ENCODE measurements at places on chromosomes 2 and 18.

GRCh38 chr2:185108588-185108987, 510.3 kb downstream of the ZNF804A start:
- no peak for DNase-seq

DNA sequence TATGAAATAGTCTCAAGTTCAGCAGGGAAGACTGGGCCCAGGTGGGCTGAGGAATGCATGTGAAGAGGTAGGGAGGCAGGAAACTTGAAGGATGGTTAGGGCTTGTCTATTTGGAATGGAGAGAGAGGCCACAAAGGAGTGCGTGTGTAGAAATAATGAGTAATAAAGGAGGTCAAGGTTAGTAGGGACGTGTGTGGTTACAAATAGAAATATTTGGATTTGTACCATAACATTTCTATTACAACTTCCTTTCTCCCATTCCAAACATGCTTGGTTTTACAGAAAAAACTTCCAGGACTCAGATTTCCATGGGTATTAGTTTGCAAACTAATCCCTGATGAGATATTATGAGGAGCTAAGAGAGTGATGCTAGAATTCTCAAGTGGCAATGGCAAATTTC, 280.6 kb downstream of the NCKAP5 start:
- DNase-seq = no peak

DNA sequence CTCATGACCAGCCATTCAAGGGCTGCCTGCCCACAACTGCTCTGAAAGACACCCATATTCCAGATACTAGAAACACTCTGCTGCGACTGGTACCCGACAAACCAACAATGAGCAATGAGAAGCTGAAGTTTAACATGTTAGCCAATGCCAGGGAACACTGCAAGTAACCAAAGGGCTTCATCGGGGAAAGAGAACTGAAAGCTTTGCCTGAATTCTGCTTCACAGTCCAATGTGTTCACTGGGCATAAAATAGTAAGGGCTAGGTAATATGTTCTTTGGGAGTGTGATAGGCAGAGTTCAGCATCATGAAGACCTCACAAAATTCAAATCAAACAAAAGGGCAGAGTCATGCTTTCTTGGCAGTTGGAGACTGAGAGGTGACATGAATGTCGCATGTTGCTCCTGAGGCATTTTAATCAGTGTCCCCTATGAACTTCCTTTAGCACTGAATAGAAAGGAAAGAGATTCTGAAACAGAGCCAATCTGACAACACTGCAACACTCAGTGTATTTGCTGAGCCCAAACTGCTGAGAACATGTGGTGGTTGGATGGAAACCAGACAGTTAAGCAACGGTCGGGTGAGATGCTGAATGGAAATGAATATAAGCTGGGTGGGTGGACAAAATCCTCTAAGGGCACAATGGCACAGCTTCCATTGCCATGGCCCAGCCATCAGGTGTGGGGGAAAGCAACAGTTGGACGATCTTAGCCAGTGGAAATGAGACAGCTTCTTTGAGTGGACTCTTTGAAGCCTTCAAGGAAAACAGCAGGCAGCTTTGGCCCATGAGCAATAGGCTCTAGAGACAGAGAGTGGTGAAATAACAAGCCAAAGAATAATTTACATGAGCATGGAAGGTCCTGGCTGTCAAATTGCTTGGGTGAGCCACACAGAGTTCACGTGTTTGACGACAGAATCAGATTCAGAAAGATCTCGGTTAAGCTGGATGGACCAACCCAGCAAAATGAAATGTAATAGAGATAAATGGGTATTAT, 277.5 kb downstream of the AFF3 start:
- DNase-seq = no peak

DNA sequence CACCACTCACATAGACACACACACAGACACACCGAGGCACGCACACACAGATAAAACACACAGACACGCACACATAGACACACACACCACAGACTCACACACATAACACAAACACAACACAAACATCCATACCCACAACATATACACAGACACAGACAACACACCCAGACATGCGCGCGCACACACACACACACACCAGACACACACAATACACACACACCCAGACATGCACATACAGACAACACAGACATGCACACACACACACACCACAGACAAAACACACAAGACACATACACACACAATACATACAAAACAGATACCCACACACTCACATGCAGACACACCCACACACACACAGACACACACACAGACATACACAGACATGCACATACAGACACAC, 95.4 kb upstream of the SMAD7 start:
- DNase-seq = no peak

- DNase-seq = no peak
Measured at GRCh38 chr2:39020383-39020782, 100.5 kb downstream of the SOS1 start.

DNA sequence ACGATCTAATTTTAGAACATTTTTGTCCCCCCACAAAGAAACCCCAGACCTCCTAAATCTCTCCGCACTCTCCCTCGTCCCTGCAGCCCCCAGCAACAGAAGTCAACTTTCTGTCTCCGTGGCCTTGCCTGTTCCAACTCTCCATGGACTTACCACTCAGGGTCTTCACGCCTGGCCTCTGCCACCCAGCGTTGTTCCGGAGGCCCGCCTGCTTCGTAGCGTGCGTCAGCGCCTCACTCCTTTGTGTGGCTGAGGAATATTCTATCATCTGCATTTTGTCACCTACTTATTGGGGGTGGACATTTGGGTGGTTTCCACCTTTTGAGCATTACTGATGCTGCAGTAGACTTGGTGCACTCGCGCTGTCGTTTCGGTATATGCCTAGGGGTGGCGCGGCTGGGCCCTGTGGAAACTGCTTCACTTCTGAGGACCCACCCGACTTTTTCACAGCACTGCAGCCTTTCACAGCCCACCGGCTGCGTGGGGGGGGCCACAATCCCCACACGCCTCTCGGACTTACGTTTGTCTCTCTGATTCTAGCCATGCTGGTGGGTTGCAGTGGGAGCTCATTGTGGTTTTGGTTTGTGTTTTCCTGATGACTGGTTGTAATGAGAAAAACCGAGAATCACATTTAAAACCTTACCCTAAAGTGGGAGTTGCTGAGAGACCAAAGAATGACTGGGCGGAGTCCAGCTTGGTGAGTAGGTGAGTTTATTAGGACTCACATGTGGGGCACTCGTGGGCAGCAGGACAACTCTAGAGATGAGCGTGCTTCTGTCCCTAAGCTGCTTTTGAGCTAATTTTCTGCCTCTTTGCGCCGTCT, 1.4 kb upstream of the HSBP1L1 start:
- DNase-seq = no peak

- no peak for DNase-seq
Measured at GRCh38 chr2:61354543-61355197, 116.2 kb downstream of the USP34 start.

GRCh38 chr18:80171054-80171872, 62.2 kb downstream of the ADNP2 start:
- DNase-seq = peak; percentile 59

GRCh38 chr2:199019898-199020507, 437.7 kb downstream of the SATB2 start:
- no peak for DNase-seq

- DNase-seq = no peak
Measured at GRCh38 chr2:49616800-49617199, 462.5 kb upstream of the FSHR start.

GRCh38 chr2:195300631-195301030, 356.4 kb upstream of the SLC39A10 start:
- DNase-seq = no peak

DNA sequence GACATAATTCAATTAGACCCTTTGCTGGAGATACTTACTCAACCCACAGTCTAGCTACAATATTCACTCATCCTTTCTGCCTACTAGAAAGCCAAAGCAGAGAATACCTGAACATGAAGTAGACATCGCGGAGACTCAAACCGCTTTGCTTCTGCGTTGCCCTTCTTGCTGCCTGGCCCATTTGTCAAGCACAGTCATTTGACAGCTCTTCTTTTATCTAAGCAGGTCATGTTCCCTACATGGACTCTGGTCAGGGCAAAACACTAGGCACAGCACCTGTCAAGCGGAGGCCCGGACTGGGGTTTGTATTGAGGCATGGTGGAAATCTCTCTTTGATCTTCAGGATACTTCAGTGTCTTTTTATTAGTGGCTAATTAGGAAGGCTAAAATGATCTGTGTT, 89.7 kb downstream of the FARSB start:
- DNase-seq = no peak

GRCh38 chr18:2878656-2879330, 32.0 kb downstream of the EMILIN2 start:
- DNase-seq = no peak

- no peak for DNase-seq
Measured at GRCh38 chr2:227460833-227461232, 11.1 kb upstream of the AGFG1 start.

DNA sequence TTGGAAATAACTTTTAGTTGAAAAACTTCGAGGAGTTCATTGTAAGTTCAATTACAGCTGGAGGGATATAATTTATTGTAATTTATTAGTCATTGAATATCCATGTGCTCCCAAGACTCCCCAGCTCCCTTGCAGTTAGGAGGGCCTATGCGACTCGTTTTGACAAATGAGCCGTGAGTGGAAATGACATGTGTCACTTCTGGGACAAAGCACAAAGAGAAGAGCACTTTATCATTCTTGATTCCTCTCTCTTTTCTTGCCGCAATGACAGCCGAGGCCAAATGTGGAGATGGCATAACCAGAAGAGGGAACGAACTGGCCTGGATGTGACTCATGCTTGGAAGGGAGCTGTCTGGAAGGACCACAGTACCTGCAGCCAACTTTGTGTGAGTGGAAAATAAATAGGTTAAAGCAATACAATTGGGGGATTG, 44.2 kb upstream of the ITSN2 start:
- no peak for DNase-seq

GRCh38 chr18:70423120-70423519, 134.3 kb downstream of the SOCS6 start:
- no peak for DNase-seq

GRCh38 chr2:64348386-64349130, 105.4 kb upstream of the LGALSL start:
- no peak for DNase-seq

GRCh38 chr18:40738321-40738880, 1216.6 kb upstream of the PIK3C3 start:
- no peak for DNase-seq

DNA sequence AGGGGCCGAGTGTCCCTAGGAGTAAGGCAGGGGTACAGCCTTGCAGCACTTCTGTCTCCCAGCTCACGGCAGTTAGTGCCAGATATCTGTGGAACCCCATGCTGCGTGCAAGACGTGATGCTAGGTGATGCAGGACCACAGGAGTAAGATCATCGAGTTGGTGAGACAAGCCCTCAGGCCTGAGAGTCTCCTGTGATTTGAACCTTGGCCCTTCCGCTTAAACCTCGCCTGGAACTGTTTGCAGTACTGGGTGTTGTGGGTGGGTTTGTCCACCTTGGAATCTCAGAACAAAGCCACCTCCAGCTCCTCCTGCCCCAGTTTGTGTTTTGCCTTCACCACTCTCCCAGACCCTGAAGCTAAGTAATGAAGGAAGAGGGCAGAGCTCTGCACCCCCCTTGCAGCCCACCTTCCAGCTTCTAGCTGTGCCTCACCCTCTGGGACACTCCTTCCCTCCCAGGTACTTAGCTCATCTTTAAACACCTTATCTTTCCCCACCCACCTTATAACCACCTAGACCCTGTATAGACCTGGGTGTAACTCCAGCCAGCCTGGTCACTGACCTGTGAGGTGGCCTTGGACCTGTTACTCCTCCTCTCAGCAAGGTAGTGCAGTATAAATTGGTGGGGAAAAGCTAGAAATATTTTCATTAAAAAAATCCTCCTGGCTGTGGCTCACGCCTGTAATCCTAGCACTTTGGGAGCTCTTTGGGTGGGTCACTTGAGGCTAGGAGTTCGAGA, 6.6 kb downstream of the CNNM4 start:
- DNase-seq = no peak

DNA sequence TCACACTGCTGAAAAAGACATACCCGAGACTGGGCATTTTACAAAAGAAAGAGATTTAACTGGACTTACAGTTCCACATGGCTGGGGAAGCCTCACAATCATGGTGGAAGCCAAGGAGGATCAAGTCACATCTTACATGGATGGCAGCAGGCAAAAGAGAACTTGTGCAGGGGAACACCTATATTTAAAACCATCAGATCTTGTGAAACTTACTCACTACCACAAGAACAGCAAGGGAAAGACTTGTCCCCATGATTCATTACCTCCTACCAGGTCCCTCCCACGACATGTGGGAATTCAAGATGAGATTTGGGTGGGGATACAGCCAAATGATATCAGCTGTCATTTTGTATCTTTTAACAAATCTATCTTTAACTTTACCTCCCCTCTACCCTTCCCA, 251.1 kb upstream of the RASGRP3 start:
- no peak for DNase-seq

GRCh38 chr18:5639131-5639530, 95.3 kb upstream of the EPB41L3 start:
- no peak for DNase-seq

GRCh38 chr2:44929735-44930273, 11.7 kb upstream of the SIX3 start:
- DNase-seq = no peak

- no peak for DNase-seq
Measured at GRCh38 chr18:37445368-37445767, 120.2 kb downstream of the CELF4 start.

DNA sequence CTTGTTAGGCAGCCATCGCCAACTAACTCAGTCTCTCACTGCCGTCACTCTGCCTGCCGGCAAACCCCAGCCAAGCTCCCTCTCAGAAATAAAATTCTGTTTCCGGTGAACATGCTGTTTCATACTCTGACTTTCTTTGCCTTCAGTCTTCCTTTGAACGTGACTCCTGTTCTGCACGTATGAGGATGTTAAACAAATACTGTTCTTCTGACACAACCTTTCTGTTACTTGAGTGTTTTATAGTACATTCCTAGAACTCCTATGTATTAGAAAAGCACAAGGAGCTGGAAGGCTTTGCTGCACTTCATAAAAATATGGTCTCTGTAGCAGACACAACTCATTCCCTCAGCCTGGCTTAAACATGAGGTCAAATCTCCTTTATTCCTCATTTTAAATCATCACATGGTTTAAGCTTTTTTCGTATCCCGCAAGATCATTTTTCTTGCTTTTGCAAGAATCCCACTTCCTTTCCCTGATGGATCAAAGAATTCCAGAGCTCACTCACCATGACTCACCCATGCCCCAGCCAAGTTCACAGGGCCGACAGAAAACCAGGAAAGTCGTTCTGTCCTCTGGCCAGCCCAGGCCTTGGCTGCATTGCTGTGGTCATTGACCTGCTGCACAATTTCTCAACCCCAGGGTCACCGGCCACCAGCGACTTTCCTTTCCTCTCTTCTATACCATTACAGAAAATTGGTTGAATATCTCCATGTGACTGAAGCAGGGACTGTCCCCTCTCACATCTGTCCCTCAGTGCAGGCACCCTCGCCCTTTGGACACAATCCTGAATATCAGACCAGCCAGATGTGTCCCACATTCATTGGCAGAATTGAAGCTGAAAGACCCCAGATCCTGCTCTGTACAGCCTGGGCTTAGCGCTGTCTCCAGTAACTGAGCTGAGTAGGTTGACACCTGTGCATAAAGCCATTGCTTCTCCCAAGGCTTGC, 183.1 kb upstream of the ARL4C start:
- DNase-seq = no peak

- DNase-seq = no peak
Measured at GRCh38 chr2:56743807-56744206, 560.0 kb downstream of the CCDC85A start.

- DNase-seq = no peak
Measured at GRCh38 chr18:46727177-46727576, 29.7 kb downstream of the ST8SIA5 start.

Data from stimulated activated CD8-positive, alpha-beta memory T cell treated with anti-CD3 and anti-CD28 coated beads, Interleukin-15, amount 100 ng/mL, for 24 hours (primary cell).